ENCODE measurements at places on chromosomes 4 and X. TPM values are rescaled to one million over a fixed set of nuclear protein-coding genes. Genes with fewer than 3 reads are reported as not detected.

DGAT2L6 gene
- total RNA-seq: not detected

DDX53 gene
- not detected for total RNA-seq

LPAR4 gene
- not detected for total RNA-seq

SPANXD gene
- not detected for total RNA-seq

CEP135 gene
- 17.3 TPM for total RNA-seq

ADH7 gene
- total RNA-seq: not detected

CTAG1A gene
- total RNA-seq: not detected

Measured in natural killer cell treated with Interleukin-12 subunit alpha and Interleukin-12 subunit beta and Interleukin-15 and Interleukin-18, amount 100 ng/mL, for 72 hours (primary cell).